ENCODE measurements at places on chromosomes 3 and 15.
A peak's percentile ranks its signal among the peaks of the same experiment; 100 is the strongest.

- DNase-seq = no peak
Observed at GRCh38 chr3:11381563-11381962, 109.4 kb downstream of the ATG7 start.

DNA sequence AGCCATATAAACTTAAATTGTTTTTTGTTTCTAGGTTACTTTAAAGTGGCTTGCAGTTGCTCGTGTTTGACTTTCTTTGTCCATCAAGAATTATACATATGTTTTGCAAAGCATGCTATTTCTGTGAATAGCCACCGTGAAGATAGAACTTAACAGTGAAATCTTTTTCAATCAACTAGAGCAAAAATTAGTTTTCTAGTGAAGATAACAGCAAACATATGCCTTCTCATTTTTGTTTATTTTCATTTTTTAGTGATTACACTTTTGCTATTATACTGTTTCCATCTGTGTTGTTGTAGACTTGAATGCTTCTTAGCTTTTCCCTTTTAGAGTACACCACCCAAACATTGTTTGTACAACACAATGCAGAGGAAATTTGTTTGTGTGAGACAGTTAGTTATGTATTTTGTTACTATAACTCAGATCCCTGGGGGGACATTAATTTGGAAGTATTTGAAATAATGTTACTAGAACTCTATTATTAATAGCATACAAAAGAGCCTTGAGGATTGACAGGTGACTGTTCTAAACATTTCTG, 62.8 kb downstream of the CRYBG3 start:
- DNase-seq = no peak

GRCh38 chr3:42709621-42710020, 7.0 kb upstream of the HHATL start:
- no peak for DNase-seq

DNA sequence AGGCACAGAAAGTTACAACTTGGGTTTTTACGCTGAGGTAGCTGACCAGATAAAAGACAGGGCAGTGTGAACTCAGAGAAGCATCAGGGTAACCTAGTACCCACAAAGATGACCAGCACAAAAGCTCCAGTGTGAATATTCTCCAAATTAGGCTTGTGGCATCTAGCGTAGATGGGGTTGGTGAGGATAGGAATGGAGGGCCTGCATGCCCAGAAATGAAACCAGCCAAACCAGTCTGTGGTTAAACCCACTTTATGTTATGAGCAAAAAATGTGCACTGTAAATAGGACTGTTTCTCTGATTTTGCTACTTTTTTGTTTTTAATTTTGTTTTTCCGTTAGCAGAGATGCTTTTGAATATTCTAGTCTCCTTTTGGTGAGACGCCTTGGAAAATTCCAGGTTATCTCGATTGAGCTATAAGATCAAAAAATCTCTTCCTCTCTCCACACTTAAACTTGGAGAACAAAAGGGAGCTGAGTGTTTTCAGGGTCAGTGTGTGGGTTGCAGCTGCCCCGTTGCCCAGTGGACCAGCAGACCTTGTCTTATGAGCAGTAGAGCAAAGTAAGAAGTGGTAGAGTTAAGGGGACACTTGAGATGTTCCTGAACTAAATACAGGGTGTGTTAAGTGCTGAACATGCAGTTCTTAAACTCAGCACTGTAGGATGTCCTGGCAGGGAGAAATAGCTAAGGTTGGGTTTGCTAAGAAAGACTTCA, 132.9 kb downstream of the C3orf38 start:
- no peak for DNase-seq

DNA sequence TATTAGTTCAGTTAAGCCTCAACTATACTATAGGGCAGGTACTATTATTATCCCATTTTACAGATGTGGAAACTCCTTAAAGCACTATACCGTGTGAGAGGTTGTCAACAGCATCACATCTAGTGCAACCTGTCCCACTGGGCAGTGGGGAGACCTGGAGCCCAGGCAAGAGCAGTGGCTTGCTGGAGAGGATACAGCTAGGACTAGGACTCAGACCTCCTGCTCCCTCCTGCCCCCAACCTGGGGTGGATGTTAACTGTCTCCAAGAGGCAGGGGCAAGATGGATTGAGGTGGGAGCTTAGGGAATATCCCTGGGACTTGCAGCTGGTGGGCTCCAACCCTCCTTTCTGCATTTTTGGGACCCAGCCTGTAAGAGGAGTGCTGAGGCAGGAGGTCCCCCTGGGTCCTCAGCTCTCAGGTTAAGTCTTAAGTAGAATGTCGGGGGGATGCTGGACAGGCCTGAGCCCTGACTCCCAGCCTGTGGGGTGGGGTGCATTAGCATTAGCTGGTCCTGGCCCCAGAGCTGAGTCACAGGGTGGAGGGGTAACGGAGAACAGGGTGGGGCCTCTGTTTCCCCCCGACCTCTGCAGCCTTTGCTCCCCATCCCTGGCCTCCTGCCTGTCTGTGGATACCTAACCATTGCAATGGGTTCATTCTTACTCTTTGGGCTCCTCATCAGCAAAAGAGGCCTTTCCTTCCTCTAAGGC, 6.6 kb downstream of the SNX33 start:
- no peak for DNase-seq

DNA sequence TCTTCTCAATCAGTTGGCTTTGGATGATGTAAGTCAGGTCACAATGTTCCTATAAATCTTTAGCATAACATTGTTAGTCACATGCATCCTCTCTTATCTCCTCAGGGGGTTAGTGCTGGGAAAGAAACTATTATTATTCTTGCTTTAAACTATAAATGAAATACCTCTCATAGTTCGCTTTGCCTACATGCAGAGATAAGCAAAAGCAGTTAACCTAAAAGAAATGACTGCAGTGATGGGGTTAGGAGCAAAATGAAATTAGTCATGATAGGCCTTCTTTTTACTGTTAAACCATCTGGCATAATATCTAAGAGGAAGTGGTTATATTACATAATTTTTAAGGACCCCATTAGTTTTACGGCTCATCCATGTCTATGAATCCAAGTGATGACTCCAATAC, 91.7 kb upstream of the IGSF10 start:
- no peak for DNase-seq

- DNase-seq = no peak
Observed at GRCh38 chr3:59300733-59301132, 250.9 kb upstream of the CFAP20DC start.

- no peak for DNase-seq
Observed at GRCh38 chr3:143090976-143091837, 28.4 kb upstream of the CHST2 start.

- DNase-seq = peak; percentile 64
Observed at GRCh38 chr3:50165910-50166538, 10.9 kb downstream of the SEMA3F start.

- no peak for DNase-seq
Observed at GRCh38 chr15:65101411-65101890, 13.5 kb downstream of the UBAP1L start.

- no peak for DNase-seq
Observed at GRCh38 chr15:40229956-40230355, 8.9 kb upstream of the PAK6 start.

- no peak for DNase-seq
Observed at GRCh38 chr3:27643355-27643754, 78.8 kb downstream of the EOMES start.

DNA sequence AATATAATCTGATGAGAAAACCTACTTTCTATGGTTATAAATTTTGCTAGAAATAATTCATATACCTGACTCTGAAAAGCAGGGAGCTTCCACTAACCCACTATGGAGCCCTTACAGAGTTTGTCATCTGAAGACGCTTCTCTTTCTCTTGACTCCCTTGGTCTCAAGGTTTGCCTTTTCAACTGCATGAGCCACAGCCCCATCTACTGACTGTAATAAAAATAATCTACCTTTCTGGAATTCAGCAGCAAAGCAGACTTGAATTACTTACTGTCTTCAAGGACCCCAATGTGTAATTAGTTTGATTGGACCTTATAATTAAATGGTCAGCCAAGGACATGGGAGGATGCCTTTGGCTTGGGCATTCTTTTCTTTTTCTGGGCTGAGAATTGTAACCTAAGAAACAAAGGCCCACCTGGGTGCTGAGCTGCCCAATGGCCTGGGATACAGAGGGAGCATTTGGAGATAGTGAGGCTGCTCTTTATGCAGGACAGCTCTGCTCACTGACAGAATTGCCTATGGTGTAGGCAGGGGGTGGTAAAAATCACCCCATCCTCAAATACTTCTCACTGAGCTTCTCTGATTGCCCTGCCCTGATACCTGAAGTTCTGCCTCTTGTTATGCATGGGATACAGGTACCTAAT, 178.6 kb upstream of the TRIM42 start:
- DNase-seq = no peak

- DNase-seq = no peak
Observed at GRCh38 chr15:92020207-92020606, 166.7 kb downstream of the SLCO3A1 start.

DNA sequence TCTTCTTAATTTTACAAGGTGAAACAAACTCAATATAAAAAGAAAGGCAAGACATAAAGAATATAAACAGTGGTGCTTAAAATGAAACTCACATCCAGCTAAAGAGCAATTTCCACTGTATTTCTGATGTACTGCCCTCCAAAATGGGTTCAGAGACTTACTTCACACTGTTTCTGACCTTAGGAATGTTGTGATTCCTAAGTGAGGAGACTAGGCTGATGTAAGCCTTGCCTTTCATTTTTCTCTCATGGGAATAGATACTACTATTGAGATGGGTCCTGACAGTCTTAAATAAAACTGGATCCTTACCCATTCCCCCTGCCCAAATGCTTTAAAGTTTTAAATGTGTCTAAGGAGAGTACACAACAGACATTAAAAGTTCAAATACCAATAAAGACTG, 86.9 kb downstream of the CBLB start:
- DNase-seq = no peak

- DNase-seq = no peak
Observed at GRCh38 chr15:46636206-46636605, 1001.4 kb downstream of the SQOR start.

DNA sequence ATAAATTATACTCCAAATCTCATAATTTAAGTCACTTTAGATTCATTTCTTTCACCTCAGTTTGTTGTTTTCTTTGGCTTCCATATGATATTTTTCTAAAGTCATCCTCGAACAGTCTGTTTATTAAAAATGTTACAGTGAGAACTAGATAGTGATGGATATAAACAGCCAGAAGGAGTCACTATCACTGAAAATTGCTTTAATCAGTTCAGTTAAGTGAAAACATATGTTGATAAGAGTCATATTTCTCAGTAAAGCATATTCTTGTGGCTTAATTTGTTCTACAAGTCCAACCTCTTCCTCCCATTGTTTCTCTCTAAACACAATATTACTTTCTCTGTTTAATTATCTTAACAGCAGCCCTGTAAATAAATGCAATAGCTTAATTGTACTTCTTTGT, 427.5 kb upstream of the ALCAM start:
- DNase-seq = no peak

- no peak for DNase-seq
Observed at GRCh38 chr3:109900783-109901182, 563.4 kb upstream of the DPPA4 start.

DNA sequence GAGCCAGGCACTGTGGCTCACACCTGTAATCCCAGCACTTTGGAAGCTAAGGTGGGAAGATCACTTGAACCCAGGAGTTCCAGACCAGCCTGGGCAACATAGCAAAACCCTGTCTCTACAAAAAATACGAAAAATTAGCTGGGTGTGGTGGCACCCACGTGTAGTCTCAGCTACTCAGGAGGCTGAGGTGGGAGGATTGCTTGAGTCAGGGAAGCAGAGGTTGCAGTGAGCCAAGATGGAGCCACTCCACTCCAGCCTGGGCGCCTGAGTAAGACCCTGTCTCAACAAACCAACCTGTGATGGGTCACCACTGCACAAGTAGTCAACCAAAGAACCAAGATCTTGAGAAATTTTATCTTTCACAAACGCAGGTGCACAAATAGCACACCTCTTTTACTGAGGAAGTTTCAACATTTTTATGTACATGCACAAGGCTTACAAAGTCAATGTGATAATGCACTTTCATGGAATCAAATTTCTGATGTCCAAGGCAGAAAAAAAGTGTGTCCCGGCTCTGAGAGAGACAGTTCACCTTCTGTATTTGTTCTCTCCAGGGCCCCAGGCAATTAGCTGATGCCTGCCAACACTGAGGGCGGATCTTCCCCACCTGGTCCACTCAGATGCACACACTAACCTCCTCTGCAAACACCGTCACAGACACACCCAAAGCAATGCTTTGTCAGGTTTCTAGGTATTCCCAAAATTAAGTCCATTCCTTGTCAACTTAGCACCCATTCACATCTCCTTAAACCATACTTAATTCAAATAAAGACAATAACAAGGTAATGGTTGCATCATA, 12.4 kb downstream of the ACAA1 start:
- DNase-seq = no peak

- DNase-seq = no peak
Observed at GRCh38 chr15:84772031-84772430, 23.6 kb downstream of the ZNF592 start.

GRCh38 chr3:5729852-5730251, 542.3 kb downstream of the EDEM1 start:
- no peak for DNase-seq

DNA sequence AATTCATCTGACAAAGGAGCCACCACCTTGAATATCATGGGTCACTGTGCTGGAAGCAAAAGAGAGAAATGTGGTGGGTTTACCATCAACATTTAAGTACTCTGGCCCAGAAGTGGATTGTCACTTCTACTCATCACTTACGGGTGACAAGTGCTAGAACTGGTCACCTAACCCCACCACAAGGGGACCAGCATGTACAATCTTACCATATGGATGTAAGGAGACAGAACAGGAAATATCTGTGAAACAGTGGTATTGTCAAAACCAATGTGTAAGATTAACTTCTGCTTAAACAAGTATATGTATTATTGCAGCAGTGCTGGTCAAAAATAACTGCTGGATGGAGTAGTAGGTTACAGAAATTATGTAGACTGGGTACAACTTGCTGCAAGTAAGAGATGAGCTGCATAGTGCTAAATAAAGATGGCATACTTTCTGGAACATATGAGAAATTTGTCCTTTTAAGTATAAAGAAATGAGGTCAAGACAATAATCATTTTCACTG, 171.8 kb downstream of the POTEB3 start:
- DNase-seq = no peak

DNA sequence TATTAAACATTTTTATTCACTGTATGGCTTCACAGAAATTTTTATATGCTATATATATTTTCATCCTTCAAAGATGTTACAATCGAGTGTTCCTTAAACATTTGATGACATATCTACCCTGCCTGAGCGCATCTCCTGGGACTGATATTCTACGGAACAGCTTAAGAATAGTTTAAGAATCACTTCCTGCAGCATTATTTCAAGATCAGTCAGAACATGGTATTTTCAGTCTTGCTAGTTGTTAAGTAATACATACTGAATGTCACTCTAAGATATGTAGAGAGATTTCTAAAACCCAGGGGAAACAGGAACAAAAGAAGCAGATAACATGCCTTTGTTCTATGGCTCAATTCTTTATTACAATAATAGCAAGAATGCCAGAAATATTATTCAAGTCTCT, 8.7 kb downstream of the COL8A1 start:
- no peak for DNase-seq

GRCh38 chr15:65254356-65254755, 32.3 kb downstream of the PARP16 start:
- DNase-seq = no peak

DNA sequence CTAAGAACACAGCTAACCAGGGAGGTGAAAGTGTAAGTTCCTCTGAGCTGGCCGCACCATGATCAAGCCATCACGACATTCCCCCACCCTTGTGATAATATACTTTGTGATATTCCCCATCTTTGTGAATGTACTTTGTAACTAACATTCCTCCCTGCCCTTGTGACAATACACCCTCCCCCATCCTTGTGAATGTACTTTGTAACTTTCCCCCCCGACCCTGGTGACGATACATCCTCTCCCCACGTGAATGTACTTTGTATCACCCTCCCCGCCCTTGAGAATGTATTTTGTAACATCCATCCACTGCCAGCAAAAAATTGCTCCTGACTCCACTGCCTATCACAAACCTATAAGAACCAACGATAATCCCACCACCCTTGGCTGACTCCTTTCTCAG, 20.2 kb upstream of the OR5H6 start:
- no peak for DNase-seq

Measured in anterior cingulate cortex (tissue), 58 donors.